ENCODE measurements at places on chromosomes 7 and 10.
A peak's percentile ranks its signal among the peaks of the same experiment; 100 is the strongest.

GRCh38 chr10:50629495-50630122, 5.9 kb upstream of the SGMS1 start:
- no peak for DNase-seq

- no peak for DNase-seq
Measured at GRCh38 chr7:69328516-69328915, 269.8 kb upstream of the AUTS2 start.

DNA sequence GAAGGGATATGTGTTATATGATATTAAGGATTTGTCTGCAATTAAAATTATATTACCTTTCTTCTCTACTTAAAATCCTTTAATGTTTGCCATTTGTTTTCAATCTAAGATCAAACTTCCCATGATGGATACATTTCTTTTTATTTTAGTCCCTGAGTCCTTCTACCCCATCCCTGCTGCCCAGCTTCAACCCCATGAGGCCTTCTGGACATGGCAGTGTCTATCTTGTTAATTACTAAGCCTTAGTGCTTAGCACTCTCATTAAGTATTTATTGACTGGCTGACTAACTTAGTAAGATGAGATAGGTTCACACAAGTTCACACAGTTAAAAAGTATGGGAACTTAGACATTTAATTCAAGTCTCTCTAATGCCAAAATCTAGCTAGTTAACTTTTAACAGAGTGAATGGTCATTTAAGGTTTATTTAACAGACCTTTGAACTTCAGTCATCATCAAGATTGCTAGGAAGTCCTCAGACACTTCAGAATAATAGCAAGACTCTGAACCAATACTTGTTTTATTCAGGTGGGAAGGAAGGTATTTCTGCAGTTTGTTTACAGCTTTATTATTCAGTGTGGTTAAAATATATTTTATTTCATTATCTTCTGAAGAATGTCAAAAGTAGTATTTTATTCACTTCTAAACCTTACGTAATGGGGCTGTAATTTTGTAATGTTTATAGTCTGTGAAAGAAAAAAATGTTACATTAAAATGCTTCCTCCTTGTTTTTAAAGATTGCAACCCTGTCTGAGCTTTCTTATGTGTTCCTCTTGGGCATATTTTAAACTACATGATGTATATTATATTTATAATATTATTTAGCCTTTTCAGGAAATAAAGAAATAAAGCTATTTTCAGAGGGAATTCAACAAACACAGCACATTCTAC, 848.9 kb downstream of the REEP3 start:
- DNase-seq, result no peak

GRCh38 chr10:66746711-66747110, 179.1 kb upstream of the LRRTM3 start:
- no peak for DNase-seq

DNA sequence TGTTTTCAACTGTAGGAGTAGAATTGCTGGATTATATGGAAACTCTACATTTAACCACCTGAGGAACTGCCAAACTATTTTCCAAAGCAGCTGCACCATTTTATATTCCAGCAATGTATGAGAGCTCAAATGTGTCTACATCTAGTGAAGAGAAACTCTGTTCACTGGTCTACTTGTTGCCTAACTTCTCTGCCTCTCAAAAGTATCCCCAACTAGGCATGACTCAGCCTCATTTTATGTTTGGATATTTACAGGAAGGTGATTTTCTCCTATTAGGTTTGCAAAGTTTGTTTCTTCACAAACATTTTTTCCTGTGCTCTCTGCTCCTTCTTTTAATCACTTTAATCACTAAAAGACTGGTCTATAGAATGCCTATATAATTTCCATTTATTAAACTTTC, 37.1 kb upstream of the SRI start:
- no peak for DNase-seq

DNA sequence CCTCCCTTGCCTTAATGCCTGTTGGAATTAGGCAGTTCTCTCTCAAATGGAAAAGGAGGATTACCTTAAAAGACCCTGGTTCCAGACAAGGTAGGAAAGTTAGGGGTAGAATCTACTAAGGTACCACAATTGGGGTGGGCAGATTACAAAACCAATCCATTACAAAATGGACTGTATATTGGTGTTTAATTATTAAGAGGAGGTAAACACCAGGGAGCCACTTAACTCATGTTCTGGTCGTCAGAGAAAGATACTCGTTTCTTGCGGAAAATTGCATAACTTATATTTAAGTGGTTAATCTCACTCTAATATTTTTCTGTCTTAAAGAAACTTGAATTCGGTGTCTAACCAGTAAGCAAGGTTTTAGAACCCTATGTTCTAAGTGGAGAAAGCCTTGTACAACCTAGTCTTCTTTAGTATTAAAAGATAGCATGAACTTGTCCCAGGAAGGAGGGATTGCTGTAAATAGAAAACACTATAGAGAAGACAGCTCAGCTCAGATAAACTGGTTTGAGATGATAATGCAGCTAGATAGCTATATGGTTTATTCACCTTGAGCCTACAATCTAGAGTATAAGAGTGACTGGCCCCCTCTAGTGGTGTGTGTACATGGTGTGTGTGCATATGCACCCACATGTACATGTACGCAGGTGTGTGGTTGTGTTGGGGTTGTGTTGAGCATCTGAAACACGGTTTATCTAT, 58.0 kb upstream of the STRIP2 start:
- DNase-seq, result no peak

DNA sequence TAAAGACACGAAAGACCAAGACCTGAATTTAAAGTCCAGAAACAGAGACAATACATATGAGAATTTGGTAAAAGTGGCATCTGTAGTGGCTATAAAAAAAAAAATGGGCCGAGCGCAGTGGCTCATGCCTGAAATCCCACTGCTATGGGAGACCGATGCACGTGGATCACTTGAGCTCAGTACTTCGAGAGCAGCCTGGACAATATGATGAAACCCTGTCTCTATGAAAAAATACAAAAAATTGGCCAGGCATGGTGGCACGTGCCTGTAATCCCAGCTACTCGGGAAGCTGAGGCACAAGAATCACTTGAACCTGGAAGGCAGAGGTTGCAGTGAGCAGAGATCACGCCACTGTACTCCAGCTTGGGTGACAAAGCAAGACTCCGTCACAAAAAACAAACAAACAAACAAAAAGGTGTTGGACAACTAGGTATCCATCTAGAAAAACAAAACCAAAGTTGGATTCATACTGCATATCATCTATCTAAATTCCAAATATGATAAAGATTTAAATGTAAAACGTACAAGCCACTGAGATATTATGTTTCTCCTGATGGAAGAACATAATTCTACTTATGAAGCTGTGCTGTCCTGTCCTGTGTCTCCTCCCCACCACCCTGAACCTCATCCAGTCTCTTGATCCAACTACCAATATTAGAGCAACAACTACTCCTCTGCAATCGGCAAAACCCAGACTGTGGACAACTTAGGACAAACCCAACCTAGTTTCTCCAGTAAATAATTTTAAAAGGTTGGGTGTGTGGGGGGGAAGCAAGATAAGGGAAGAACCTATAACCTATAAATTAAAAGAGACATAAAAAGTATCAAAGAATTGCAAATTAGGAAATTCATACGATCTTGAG, 53.7 kb downstream of the ATAD1 start:
- no peak for DNase-seq

GRCh38 chr7:48760528-48761265, 163.7 kb upstream of the CDC14C start:
- DNase-seq, result no peak

DNA sequence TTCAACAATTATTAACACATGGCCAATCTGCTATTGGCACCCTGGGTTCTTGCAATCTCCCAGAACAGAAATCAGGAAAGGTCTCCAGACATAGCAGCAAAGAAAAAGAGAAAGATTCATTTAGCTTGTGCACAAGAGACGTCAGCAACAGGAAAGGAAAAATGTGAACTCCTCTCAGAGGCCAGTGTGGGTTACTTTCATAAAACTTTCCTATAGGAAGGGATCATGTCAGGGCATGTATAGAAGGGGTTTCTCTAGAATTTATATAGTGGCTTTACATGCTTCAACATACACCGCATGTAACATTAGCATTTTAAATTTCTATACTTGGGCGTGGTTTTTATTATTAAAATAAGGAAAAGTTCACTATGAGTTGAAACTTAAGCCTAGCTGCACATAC, 725.1 kb downstream of the SORCS1 start:
- no peak for DNase-seq

DNA sequence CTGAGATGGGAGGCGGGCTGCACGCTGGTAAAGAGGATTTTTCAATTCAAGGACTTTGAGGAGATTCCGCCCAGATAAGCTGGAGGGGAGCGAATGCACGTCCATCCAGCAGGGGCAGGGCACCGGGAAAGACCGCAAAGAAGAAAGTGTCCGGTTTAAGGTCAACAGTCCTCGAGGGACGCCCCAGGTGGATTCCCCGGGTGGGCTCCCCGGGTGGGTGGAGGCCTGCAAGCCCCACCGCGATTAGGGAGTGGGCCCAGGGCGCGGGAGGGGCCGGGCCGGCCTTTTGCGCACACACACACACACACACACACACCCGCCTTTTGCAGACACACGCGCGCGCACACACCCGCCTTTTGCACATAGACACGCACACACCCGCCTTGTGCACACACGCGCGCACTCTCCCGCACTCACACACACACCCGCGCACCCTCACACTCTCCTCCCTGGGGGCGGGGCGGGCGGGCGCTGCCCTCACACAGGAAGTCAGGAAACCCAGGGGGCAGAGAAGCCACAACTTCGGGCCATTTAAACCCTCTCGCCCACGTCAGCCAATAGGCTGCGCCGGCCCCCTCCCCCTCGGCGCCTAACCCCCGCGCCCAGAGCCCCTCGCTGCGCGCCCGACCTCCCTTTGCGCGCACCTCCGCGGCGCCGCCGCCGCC, 615 bp downstream of the ARHGAP12 start:
- peak; percentile 30 for DNase-seq

DNA sequence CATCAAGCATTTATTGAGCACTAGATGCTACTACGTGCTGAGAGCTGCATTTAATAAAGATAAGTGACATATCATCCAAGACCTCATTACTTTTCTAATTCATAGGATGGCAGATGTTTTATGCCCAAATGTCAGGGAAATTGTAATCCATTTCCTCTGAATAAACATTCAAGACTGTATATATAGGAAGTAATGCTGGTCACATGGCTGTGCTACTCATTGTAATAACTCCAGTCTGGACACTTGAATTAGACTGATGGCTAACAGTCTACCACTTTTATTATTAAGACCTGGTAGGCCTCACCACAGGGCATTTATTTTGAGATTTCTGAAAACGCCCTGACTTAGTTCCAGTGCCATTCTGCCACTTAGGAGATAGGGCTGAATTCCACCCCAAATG, 36.6 kb downstream of the PIK3AP1 start:
- DNase-seq, result no peak

- no peak for DNase-seq
Measured at GRCh38 chr10:123236126-123236525, 81.9 kb downstream of the BUB3 start.

DNA sequence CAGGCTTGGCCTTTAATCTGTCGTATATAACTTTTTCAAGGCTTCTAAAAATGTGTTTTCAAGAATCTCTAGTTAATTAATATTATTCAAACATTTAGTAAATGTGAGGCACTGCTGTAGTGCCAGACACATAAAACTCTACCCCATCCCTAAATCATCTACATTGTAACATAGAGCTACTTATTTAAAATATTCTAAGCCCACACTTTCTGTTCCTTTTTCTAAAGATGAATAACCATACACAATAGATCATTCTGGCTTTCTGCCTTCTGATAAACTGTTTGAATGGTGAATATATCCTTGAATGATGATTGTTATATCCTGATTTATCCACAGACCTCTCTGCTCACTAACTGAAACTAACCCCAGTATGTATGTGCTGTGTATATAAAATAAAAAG, 41.4 kb downstream of the BRAF start:
- DNase-seq, result no peak
